Activated CD4-positive, alpha-beta memory T cell treated with anti-CD3 and anti-CD28 coated beads, Interleukin-2, amount 10 ng/mL, durations not matched to agents 7 days and 5 days (primary cell): ENCODE measurements at places on chromosomes 12 and 14. TPM values are rescaled to one million over a fixed set of nuclear protein-coding genes. Genes with fewer than 3 reads are reported as not detected.

GRCh38 chr14:54637270-54638134, 70.6 kb downstream of the SAMD4A start:
- peaks cover 4% of the 10 kb centered on the region for H3K27me3 ChIP-seq
- H3K27ac ChIP-seq, result no peak overlapping the region
- DNase-seq, result no peak
- no peaks in the 10 kb centered on the region for H3K4me1 ChIP-seq
- no peak overlapping the region for H3K4me3 ChIP-seq

DNA sequence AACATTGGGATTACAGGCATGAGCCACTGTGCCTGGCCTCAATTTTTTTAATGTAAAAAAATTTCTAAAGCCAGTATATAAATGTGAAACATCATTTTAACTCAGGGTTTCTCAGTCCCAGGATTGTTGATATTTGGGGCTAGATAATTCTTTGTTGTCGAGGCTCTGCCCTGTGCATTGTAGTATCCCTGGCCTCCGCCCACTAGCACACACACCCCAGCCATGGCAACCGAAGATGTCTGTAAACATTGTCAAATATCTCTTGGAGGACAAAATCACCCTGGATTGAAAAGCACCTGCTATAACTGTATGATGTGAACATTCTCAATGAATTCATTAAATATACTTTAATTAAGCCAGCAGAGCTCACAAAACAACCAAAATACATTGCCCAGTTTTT, 8.4 kb upstream of the CIT start:
- no peak for DNase-seq
- no peak overlapping the region for H3K27ac ChIP-seq
- H3K4me1 ChIP-seq, result no peaks in the 10 kb centered on the region
- H3K4me3 ChIP-seq, result no peak overlapping the region
- no peaks in the 10 kb centered on the region for H3K36me3 ChIP-seq

DNA sequence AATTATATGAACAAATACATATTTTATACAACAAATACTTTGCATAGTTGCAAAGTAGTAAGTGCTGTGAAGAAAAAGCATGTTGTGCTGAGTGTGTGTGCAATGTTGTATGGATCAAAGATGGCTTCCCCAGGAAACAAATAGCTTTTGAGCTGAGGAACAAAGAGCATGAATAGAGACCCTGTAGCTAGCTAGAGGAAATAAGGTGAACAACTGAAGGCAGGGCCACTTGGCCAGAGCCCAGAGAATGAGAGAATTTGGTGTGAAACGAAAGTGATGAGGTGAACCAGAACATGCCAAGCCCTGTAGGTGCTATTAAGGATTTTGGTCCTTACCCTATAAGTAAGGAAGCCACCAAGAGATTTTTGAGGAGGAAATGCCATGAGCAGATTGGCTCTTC, 17.1 kb downstream of the DYRK2 start:
- DNase-seq, result no peak
- peaks cover 17% of the 10 kb centered on the region for H3K4me1 ChIP-seq
- no peaks in the 10 kb centered on the region for H3K27me3 ChIP-seq
- no peak overlapping the region for H3K27ac ChIP-seq

GRCh38 chr12:88553941-88554658, 26.2 kb downstream of the KITLG start:
- no peaks in the 10 kb centered on the region for H3K4me1 ChIP-seq
- no peaks in the 10 kb centered on the region for H3K36me3 ChIP-seq
- no peak overlapping the region for H3K4me3 ChIP-seq

- no peaks in the 10 kb centered on the region for H3K36me3 ChIP-seq
- H3K27me3 ChIP-seq, result peaks cover 11% of the 10 kb centered on the region
- DNase-seq, result no peak
- no peak overlapping the region for H3K4me3 ChIP-seq
- no peak overlapping the region for H3K27ac ChIP-seq
Measured at GRCh38 chr12:28963554-28963953, 185.5 kb upstream of the FAR2 start.

DNA sequence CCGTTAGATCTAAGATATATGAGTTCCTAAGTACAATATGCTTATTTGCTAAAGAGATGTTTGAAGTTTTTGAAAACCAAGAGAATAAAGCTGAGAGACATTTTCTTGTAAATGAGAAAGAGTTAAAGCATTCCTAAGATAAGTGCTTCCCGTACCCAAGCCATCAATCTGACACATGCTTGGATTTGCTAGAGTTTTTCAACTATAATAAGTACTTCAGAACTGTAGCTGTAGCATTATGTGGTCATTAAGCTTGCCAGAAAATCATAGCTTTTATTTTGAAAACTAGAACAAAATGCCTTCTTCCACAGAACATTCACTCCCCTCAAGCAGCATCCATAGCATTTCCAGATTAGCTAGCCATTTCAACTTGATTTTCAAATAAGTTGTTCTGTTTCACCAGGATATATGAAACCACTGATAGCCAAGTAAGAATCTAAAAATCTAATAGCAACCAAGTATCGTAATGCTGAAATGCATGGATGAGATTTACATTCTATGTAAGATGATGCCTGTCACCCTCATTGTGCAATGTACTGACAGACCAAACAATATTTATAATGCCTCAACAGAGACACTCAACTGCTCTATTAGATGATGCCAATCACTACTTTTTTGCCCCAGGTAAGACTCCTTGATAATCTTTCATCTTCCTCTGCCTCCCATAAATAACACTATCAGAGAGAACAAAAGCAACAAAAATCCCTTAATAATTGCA, 8.0 kb downstream of the SNW1 start:
- no peaks in the 10 kb centered on the region for H3K27me3 ChIP-seq
- no peak overlapping the region for H3K4me3 ChIP-seq
- H3K4me1 ChIP-seq, result peaks cover 30% of the 10 kb centered on the region
- H3K27ac ChIP-seq, result no peak overlapping the region

DNA sequence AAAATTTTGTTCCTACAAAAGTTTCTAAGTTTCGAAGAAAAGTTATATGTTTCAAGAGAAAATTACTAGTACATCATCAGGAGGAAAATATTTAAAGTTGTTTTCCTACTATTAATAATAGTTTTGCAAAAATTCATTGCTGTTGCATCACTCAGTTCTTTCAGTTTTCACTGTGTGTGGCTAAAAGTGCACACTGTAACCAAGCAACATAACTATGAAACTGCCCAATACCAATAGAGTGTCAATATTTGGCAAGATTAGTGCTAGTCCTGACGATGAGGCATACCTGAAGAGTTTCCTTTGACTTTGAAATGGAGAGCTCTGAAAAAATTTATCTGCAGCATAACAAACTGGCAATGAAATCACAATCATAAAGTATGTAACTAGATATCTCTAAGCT, 194.3 kb downstream of the CPNE8 start:
- H3K27me3 ChIP-seq, result no peaks in the 10 kb centered on the region
- no peak overlapping the region for H3K4me3 ChIP-seq
- H3K4me1 ChIP-seq, result no peaks in the 10 kb centered on the region
- H3K36me3 ChIP-seq, result no peaks in the 10 kb centered on the region
- no peak overlapping the region for H3K27ac ChIP-seq
- no peak for DNase-seq

DNA sequence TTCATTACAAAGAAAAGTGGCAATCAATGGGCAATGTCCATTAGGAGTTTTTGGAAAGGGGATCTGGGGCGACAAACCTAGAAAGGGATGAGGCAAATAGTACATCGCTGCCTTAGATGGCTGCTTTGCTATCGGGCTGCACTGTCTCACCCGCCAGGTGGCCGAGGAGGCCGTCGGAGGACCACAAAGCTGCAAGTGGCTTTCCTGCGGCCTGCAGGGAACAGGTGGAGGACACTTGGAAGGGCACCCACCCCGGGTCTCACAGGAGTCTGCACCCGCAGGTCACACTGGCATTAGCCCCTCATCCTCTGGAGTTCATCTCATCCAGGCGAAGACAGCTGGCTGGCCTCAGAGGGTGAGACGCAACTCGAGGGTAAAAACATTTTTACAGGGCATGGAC, 1392.5 kb downstream of the AACS start:
- H3K36me3 ChIP-seq, result no peaks in the 10 kb centered on the region
- H3K27me3 ChIP-seq, result no peaks in the 10 kb centered on the region
- H3K4me3 ChIP-seq, result no peak overlapping the region
- no peak for DNase-seq

GRCh38 chr14:24366721-24367513, 1.1 kb upstream of the NFATC4 start:
- no peak overlapping the region for H3K27ac ChIP-seq
- H3K36me3 ChIP-seq, result no peaks in the 10 kb centered on the region
- no peak overlapping the region for H3K4me3 ChIP-seq
- H3K4me1 ChIP-seq, result peaks cover 20% of the 10 kb centered on the region
- no peak for DNase-seq

GRCh38 chr12:100279607-100280244, 12.7 kb downstream of the SCYL2 start:
- no peaks in the 10 kb centered on the region for H3K27me3 ChIP-seq
- H3K27ac ChIP-seq, result no peak overlapping the region
- DNase-seq, result no peak
- peaks cover 23% of the 10 kb centered on the region for H3K36me3 ChIP-seq
- H3K4me3 ChIP-seq, result no peak overlapping the region

- no peaks in the 10 kb centered on the region for H3K36me3 ChIP-seq
- H3K27ac ChIP-seq, result no peak overlapping the region
- H3K4me1 ChIP-seq, result no peaks in the 10 kb centered on the region
- H3K4me3 ChIP-seq, result no peak overlapping the region
- DNase-seq, result no peak
Measured at GRCh38 chr14:25485381-25485780, 435.4 kb upstream of the STXBP6 start.

- H3K27ac ChIP-seq, result no peak overlapping the region
- H3K36me3 ChIP-seq, result no peaks in the 10 kb centered on the region
- no peak for DNase-seq
- H3K4me3 ChIP-seq, result no peak overlapping the region
- H3K27me3 ChIP-seq, result no peaks in the 10 kb centered on the region
- no peaks in the 10 kb centered on the region for H3K4me1 ChIP-seq
Measured at GRCh38 chr14:44010595-44010994, 496.5 kb downstream of the FSCB start.

DNA sequence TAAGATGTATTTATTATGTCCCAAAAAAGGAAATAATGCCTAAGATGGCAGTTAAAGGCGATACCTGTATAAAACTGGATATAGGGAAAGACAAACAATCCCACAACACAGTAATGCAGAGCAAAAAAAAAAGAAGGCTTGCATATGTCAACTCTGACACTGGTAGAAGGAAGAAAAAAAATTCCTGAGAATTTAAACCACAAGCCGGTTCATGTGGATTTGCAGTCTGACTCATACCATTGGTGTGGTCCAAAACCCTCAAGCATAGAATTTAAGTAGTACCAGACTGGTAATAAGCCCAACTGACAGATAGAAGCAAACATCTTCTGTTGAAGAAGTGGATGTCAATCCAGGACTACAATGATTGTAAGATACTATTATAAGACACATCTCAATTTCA, 7.2 kb downstream of the DNAI7 start:
- no peak for DNase-seq
- peaks cover 14% of the 10 kb centered on the region for H3K4me1 ChIP-seq
- H3K4me3 ChIP-seq, result no peak overlapping the region
- H3K36me3 ChIP-seq, result no peaks in the 10 kb centered on the region
- no peak overlapping the region for H3K27ac ChIP-seq

SLC10A1 gene
- not detected for total RNA-seq

FAM181A gene
- not detected for total RNA-seq

ACSS3 gene
- not detected for total RNA-seq

SALL2 gene
- total RNA-seq, result 1.8 TPM

RGS6 gene
- total RNA-seq, result 3.1 TPM
